ENCODE measurements at places on chromosomes 4 and X.

GRCh38 chr4:31104577-31104976 is 384.4 kb downstream of the PCDH7 start:
- DNase-seq, result no peak

- DNase-seq, result no peak
Observed at GRCh38 chrX:8783097-8783713, 18.0 kb downstream of the FAM9A start.

DNA sequence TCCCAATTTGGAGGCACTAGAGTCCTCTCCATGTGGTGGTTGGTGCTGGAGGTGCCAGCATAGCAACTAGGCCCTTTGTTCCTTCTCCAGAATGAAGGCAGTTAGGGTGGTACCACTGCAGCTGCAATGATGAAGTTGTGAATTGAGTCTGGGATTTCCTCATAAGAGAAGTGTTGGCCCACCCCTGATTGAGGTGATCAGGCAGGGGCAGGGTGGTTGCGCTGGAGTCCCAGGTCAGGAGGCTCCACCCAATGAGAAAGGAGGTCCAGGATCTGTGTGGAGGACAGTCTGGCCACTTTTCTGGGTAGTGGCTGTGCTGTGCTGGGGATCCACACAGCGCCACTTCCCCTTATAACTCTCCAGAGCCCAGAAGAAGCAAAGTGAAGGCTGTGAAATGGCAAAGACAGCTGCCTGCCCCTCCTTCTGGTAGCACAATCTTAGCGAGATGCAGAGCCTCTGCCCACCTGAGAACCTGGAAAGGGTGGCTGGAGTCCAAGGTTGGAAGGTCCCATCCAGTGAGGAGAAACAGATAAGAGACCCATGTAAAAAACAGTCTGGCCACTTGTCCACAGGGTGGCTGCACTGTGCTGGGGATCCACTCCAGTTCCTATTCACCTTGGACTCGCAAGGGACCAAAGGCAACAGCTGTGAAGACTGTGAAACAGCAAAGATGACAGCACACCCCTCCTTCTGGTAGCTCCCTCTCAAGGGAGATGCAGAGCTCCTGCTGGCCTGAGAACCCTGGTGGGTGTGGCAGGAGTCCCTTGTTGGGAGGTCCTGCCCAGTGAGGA is 124.6 kb downstream of the RRAGB start:
- DNase-seq, result peak; percentile 10

DNA sequence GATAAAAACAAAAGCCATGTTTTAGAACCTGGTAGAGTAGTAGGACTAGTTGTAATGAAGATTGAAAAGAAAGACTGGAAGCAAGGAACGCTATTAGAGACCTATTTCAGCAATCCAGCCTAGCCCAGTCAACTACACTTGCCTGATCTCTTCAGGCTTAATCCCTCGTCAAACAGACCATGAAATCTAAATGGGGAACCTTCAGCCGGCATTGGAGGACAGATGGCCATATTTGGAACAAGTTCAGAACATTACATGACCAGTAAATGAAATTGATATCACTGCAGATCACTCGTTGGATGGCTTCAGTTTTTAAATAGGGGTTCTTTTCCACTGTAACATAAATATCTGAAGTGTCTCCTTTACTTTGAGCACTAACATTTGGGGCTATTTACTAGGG is 84.8 kb upstream of the WDR44 start:
- no peak for DNase-seq

- no peak for DNase-seq
Observed at GRCh38 chr4:128658214-128658631, 151.3 kb upstream of the JADE1 start.

DNA sequence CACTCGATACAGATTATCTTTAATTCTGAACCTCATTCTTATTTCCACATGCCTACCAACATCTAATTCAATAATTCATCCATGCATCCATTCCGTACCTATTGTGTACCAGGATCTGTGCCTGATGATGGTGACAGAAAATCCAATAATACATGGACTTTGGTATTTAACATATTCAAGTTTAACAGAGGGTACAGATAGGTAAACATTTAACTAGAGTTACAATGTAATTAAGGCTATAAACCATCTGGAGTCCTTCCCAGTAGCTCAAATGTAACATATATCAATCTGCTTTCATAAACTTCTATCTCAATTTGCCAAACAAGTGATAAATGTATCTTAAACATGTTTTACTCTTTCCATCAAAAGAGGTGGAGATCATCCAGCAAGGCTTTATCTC is 561.5 kb upstream of the FTHL17 start:
- DNase-seq, result no peak

- peak; percentile 0 for DNase-seq
Observed at GRCh38 chrX:152991123-152991522, 2.8 kb downstream of the PNMA5 start.

GRCh38 chr4:137861682-137862081 is 329.4 kb upstream of the PCDH18 start:
- peak; percentile 62 for DNase-seq

DNA sequence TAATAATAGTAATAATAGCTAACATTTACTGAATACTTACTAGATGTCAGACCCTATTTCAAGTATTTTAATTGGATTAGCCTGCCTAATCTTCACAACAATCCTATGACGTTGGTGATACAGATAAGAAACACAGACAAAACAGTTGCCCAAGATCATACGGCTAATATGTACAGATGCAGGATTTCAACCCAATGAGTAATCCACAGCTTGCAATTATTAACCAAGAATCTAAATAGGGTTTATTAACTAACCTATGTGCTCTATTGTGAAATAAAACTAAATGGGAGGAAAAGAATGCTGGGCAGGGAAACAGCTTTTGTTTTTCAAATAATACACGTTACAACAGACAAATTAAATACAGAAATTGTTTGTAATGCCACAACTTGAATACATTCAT is 23.4 kb downstream of the FBXO8 start:
- no peak for DNase-seq

DNA sequence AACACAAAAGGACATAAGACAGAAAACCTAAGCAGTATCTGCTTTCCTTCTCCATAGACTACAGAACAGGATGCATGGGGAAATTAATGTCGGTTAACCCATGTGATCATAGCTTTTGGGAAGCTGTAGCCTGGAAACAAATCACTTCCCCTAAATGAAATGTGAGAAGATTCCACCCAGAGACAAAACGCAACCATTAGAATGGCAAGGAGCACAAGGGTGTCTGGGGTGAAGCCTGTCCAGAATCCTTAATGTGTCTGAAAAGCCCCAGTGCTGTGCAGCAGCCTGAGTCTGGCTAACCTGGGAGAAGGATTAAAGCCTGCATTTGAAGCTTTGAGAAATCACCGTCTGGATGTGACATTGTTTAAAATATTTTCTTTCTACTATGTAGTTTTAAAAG is 213.3 kb downstream of the ANKRD50 start:
- peak; percentile 21 for DNase-seq

DNA sequence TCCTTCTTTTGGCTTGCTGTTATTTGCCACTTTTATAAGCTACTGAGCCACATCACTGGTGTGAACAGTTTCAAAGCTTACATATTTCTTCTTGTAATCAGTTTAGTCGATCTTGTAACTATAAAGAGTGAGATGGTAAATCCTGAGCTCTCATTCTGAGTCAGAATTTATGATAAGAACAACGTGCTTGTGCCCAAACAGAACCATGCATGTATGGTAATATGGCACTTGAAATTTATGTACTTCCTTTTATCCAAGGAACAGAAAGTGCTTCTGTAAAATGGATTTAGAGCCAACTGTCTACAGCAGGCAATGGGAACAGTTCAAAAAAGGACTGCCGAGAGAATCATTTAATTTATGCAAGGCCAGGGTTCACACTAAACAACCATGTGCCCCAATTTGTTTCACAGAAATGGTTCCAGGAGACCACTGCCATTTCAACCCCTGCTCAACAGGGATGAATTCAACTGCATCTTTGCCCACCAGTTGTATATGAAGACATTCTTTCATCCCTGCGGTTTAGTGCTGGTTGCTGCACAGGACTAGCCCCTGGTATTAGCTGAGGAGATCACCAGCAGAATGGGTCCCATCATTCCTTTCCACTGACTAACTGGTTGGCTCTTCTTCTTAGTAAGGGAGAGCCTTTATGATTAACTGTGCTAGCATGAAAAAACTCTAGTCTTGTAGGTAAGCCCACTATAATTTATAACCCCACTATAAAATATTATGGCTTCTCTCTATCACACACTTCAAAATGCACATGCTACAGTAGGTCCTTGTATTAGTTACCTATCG is 162.9 kb upstream of the PGRMC2 start:
- no peak for DNase-seq

DNA sequence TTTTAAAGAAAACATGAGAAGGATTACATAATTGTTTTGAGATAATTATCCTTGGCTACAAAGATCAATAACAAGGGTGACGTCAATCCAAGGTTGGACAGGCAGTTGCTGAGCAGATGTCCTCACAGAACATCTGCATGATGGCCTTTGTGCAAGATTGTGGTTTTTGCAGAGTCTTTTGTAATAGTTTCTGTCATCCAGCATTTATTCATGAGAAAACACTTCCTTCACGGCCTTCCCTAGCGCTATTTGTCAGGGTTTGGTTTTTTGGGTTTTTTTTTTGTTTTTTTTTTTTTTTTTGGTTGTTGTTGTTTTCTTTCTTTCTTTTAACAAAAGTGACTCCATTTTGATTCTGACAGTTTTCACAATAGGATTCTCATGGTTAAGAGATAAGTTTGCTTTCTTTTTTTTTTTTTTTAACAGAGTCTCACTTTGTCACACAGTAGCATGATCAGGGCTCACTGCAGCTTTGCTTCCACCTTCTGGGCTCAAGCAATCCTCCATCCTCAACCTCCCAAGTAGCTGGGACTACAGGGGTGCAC is 31.5 kb upstream of the ELF2 start:
- DNase-seq, result peak; percentile 78

DNA sequence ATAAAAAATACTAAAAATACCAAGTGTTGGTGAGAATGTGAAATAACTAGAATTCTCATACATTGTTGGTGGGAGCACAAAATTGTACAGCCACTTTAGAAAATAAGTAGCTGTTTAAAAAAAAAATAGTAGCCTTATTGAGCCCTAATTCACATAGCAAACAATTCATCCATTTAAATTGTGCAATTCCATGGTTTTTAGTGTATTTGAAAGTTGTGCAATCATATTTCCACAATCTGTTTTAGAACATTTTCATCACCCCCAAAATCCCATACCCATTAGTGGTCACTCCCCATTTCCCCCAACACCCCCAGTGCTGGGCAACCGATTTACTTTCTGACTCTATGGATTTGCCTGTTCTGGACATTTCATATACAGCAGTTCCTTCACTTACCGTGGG is 37.1 kb downstream of the STX18 start:
- no peak for DNase-seq

DNA sequence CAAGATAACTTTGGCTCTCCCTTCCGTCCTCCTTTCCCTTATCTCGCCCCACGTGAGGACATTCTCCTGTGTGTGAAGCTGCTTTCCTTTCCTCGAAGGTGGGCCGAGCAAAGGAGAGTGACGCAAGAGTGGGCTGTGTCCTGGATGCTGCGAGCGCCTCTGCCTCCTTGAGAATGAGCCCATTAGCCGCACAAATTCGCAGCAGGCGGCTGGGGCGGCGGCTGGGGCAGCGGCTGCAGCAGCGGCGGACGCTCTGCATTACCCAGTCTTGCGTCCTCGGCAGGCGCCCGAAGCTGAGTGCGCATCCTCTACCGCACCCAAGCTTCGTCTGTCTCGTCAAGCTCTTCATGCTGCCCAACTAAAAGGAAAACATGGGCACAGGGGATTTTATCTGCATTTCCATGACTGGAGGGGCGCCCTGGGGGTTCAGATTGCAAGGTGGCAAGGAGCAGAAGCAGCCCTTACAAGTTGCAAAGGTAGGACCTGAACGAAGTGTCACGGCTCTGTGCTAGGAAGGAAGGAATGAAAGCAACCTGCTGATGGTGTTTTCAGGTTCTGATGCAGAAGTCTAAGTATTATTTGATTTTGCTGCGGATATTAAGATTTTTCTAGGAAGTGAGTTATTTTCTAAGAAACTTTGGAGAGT is at the start of gene SYNPO2:
Gene SYNPO2, plus strand, starts transcription at position 189 of the 646 bp plus-strand sequence. Its CDS starts 183 bp downstream, at position 372.
- peak; percentile 74 for DNase-seq

DNA sequence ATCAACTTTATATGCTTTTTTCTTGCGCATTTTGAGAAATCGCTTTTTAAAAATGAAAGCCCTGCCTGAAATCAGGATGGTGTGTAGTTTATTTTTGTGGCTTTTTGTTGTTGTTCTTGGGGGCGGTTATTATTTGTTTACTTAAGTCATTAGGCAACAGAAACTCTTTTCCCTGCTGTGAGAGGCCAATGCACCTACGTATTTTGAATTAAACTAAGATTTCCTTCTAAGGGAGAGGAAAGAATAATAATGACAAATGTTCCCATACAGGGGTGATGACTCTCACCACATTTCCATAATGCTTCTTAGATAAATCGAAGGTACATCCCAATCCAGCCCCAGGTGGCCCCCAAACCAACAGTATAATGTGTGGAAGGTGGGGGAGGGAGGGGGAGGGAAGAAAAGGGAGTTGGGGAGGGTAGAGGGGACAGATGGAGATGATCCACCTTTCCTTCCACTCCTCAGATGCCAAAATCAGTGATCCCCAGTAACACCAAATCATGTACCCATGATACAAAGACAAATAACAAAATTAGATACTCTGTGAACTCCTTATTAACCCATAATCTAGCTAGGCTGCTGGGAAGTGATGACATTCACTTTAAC is 39.6 kb downstream of the ZNF827 start:
- DNase-seq, result no peak

DNA sequence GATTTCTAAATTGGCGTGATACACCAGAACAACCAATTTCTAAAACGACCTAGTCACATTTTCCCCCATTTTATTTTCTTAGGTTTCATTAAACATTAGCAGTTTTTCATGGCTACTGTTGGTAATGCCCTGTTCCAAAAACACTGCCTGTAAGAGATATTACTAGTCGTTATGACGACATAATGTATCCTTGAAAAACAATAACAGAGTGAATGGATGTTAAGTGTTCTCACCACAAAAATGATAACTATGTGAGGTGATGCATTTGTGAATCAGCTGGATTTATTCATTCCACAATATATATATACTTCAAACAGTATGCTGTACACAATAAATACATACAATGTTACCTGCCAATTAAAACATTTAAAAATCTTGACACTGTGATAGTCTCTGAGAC is 1147.6 kb upstream of the PCDH10 start:
- DNase-seq, result no peak

GRCh38 chr4:25144870-25145481 is 15.3 kb downstream of the SEPSECS start:
- DNase-seq, result peak; percentile 57

- no peak for DNase-seq
Observed at GRCh38 chr4:153684182-153684970, at the start of gene TLR2. Gene TLR2 (plus strand): TSS chr4:153684280. CDS start chr4:153702908, 18,628 bp downstream.

GRCh38 chrX:19886883-19887531 is 393 bp downstream of the SH3KBP1 start:
- DNase-seq, result peak; percentile 35

- DNase-seq, result no peak
Observed at GRCh38 chrX:155962906-155963305, 34.6 kb upstream of the IL9R start.

DNA sequence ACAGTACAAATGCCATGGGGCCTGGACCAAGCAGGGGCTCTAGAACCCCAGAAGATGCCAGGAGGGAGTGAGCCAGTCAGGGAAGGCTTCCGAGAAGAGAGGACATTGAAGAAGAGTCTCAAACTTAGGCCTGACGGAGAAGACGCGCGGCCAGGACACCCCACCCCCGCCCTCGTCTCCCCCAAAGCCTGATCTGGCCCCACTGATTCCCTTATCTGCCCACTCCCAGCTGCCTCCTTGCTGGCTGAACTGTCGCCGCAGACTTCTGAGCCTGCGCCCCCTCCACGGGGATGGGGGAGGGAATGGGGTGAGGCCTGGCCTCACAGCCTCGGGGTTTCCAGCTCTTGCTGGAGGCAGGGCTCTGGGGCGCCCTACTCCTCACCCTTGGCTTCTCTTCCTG is 3.6 kb upstream of the GATA1 start:
- DNase-seq, result peak; percentile 90
